ENCODE measurements at places on chromosomes 12 and 14. TPM values are rescaled to one million over a fixed set of nuclear protein-coding genes. Genes with fewer than 3 reads are reported as not detected.

ARG2 gene
- total RNA-seq = 15.7 TPM

SLC17A8 gene
- total RNA-seq = not detected

TRHDE gene
- total RNA-seq = not detected

NUP107 gene
- total RNA-seq = 37.9 TPM

MYF5 gene
- total RNA-seq = not detected

NEUROD4 gene
- total RNA-seq = not detected

CHGA gene
- total RNA-seq = 1.0 TPM

HCAR1 gene
- total RNA-seq = under 0.01 TPM

SLC5A8 gene
- not detected for total RNA-seq

CCER1 gene
- total RNA-seq = not detected

HOXC4 gene
- total RNA-seq = not detected

SERPINA12 gene
- not detected for total RNA-seq

GRIP1 gene
- not detected for total RNA-seq

TAS2R30 gene
- 12.6 TPM for total RNA-seq

IQSEC3 gene
- total RNA-seq = not detected

GPRC5D gene
- total RNA-seq = not detected

RHOJ gene
- total RNA-seq = 312 TPM

MYRFL gene
- total RNA-seq = not detected

CMA1 gene
- total RNA-seq = not detected

Measured in bladder microvascular endothelial cell (primary cell).